SK-MEL-5 (cell line): ENCODE measurements at places on chromosomes 5 and 9. TPM values are rescaled to one million over a fixed set of nuclear protein-coding genes. Genes with fewer than 3 reads are reported as not detected.

- DNase-seq, result peak; percentile 95
These were observed 56.4 kb upstream of the MYO10 start for GRCh38 chr5:16992444-16992843.

- DNase-seq, result no peak
These were observed 6.3 kb downstream of the ANXA6 start for GRCh38 chr5:151151263-151151660.

GRCh38 chr5:110590187-110590586, 136.3 kb downstream of the TMEM232 start:
- DNase-seq, result peak; percentile 62

DNA sequence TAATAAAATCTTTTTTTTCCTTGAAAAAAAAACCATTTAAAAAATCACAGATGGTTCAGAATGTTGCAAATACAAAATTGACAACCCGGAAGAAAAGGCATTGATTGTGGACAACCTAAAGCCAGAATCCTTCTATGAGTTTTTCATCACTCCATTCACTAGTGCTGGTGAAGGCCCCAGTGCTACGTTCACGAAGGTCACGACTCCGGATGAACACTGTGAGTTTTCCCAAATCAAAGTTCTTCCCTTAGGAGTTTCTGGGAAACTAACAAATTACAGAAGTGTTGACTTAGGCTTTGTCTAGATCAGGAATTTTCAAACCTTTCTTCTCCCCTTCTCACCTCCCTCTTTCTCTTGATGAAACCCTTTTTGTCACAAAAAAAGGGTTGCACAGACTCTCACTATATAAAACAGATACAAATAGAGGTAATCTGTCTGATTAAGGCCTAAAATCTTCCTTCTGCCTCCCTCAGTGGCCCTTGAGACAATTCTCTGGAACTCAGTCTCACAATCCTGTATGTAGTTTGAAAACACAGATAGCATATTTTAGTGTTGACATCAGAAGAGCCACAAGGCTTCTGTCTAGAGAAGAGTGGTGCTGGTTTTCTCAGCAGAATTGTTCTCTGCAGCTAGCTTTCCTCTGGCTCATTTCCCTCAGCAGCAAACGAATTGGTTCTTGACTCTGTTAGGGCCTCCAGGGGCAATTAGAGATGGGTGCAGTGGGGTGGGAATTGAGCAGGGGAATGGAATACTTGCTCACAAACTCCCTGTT, 79.5 kb downstream of the OSMR start:
- no peak for DNase-seq

The AGXT2 gene
- not detected in 2 replicates for total RNA-seq

The CEP120 gene
- 12.6 and 14.3 TPM in 2 replicates for total RNA-seq
